GM04504 (cell line): ENCODE measurements at places on chromosomes 12 and 14.

DNA sequence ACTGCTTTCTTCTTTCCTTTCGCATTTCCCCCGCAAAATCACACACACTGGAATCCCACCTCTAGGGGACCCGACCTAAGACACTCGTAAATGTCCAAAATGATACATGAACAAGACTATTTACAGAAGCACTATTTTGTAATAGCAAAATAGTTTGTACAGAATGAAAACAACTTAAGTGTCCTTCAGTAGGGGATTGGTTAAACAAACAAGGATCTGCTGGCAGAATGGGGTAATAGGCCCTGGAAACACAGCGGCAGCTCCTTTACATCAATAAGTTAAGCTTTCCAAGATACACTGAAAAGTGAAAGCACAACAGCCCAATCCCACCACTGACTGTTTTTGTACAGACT, 48.8 kb downstream of the LTBP2 start:
- DNase-seq = no peak

DNA sequence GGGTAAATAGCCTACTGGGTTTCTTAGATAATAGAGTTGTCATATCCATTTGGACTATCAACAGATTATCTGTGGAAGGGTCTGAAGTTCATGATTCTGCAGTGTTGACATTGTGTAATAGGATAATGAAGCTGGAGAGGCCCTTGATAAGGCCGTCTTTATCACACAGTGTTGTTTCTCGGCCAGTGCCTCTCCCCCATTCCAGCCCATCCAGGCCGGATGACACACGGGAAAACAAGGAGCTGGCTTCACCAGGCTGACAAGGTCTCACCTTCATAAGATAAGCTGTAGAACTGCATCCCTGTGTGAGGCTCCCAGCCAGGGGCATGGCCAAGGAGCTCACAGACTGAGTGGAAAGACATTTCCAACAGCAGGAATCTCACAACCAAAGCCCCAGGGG, 8.7 kb upstream of the EML1 start:
- DNase-seq = no peak

DNA sequence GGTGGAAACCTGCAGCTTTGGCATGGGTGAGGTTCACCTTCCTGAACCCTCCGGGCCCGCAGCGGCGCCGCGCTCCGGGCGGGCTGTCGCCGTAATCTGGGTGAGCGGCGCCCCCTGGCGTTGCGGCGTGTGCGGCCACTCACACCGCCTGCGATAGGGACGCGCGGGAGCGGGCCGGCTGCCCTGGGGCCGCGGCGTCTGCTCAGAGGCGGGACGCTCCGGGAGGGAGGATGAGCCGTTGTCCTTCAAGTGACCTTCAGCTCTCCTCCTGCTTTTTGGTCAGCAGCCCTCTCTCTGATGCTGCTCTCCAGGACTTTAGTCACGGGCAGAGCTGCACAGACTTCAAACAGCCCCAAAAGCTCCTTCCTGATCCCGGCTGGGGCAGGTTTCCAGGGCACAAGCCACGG, 211.7 kb upstream of the FKBP4 start:
- DNase-seq = peak; percentile 22

GRCh38 chr12:111759991-111760390, 6.7 kb upstream of the ALDH2 start:
- no peak for DNase-seq

DNA sequence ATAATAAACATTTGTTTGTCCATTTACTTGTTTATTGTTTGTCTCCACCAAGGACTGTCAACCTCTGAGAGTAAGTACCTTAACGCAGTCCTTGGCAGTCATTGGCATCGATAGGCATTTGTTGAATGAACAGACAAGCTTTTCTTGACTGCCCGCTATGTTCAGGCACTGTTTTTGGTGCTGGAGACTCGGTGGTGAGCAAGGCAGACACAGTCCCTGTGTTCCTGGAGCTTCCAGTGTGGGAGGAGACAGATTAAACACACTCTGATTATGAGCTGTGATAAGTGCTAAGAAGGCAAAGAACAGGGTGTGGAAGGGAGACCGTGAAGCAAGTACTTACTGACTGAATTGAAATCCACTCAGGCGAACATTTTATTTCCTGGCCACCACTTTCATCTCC, 1.2 kb downstream of the ATP6V0A2 start:
- DNase-seq = no peak

DNA sequence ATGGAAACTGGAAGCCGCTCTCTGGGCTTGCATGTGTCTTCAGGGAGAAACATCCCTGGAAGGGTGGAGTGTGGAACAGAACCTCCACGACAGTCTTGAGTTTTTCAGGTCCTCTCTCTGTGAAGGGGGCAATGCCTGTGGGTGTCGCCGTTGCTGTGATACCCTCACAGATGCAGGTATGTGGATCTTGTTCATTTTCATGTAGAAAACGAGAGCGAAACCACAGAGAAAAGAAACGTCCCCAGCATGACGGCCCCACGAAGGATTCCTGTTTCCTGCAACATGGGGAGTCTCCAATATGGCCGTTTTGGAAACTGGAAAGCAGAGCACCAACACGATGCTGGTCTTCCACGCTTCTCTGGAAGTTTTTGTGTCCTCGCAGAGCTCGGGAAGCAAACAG, 187.9 kb downstream of the ALG10 start:
- DNase-seq = no peak

GRCh38 chr12:88628856-88629509, 48.7 kb upstream of the KITLG start:
- no peak for DNase-seq

- DNase-seq = no peak
Measured at GRCh38 chr14:105848570-105848969, 322.2 kb downstream of the TMEM121 start.

- DNase-seq = no peak
Measured at GRCh38 chr14:106248321-106249192, 722.2 kb downstream of the TMEM121 start.

- DNase-seq = no peak
Measured at GRCh38 chr14:25929881-25930615, 667.8 kb downstream of the NOVA1 start.

DNA sequence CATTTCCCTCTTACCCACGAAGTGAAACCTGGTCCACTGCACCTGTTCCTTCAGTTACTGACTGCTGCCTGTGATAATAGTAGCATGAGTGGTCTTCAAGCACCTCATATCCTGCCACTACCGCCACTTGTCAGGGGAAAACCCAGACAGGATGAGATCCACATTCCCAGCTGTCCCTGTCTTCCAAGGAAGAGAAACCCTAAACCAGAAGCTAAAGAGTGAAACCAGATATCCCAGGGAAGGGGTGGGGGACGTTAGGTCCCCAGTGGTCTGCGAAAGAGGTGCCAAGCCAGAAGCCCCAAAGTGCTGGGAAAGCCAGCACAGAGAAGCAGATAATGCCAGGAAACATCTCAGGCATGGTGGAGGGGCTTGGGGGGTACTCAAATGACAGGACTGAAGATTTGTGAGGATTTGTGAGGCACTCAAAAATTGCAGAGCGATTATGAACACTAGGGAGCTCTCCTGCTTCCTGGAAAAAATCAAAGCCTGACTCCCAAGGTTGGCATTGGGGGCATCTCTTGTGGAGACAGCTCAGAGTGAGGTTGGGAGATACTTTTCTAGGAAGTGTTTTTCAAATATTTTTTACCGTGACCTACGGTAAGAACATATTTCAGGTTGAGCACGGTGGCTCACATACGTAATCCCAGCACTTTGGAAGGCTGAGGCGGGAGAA, 77.9 kb downstream of the TMEM30B start:
- no peak for DNase-seq

DNA sequence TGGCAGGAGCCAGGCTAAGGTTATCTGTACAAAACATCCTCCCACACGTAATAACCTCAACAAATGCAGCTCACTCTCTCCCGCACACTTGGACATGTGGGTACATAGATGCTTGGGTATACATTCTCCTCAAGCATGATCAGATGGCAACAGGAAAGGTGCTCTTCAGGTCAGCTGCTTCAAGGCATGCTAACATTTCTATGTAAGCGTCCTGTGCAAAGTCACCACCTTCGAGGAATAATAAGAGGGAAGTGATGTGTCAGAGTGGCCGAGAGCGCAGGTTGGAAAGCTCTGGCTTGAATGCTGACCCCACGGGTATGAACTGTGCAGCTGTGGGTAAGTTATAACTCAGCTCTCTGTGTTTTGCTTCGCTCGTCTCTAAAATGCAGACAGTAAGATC, 24.2 kb upstream of the SLC6A12 start:
- no peak for DNase-seq

GRCh38 chr12:54139019-54139418, 49.8 kb downstream of the SMUG1 start:
- peak; percentile 22 for DNase-seq

DNA sequence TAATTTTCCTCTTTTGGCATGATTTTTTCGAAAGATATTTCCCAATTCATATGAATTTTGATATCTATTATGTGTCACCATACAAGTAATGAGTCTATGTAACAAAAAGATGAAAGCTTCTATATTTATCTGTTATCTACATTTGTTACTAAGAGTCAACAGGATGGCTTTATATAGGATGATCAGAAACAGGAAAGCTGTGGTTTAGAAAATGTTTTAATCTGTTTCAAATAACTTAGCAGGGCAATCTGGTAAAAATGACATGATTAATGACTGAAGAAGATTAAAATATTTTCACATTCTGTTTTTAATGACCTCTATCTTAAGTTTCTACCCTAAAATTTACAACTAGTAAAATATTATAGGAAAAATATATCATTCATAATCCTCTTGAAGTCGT, 105.8 kb downstream of the MSRB3 start:
- DNase-seq = no peak

DNA sequence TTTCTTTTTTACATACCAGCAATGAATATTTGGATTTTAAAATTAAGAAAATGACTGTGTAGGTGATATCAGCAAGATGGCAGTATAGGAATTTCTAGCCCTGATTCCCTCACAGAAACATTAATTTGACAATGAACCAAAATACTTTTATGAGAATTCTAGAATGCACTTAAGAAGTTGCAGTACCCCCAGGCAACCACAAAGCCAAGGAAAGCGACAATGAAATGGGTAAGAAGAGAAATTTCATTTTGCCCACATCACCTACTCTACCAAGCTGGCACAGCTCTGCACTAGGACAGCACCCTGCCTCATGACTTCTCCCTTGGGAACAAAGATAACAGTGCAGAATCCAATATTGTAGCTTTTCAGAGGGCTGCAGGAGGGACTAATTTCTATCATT, 6.6 kb downstream of the OR9K2 start:
- no peak for DNase-seq

DNA sequence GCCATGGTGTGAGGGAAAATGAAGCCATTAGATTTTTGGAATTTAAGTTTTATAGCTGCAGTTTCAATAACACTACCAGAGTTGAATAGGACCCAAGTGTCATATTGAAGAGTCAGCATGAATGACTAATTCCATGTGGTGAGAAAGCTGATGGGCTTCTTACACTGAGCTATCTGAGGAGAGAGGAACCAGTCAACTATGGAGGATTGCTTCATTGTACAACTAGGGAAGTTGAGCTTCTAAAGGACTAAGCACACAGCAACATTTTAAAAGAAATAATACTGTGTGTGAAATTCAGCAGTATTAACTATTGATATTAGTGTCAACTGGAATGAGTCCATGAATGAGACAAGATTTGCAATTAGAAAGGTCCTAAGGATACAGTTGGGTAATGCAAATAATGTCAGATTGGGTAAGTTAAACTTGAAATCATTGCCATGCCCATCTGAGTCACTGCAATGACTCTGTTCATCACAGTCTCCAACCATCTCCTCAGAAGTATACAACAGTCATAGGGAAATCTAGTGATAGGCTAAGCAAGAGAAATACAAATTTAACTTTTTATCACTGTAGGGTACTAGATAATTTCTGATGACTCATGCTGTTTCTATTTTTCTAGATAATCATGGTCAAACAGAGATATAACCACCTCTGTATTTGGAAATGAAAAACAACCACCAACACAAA, 394.2 kb downstream of the FSCB start:
- no peak for DNase-seq

- no peak for DNase-seq
Measured at GRCh38 chr12:109736552-109737108, 23.0 kb downstream of the FAM222A start.

DNA sequence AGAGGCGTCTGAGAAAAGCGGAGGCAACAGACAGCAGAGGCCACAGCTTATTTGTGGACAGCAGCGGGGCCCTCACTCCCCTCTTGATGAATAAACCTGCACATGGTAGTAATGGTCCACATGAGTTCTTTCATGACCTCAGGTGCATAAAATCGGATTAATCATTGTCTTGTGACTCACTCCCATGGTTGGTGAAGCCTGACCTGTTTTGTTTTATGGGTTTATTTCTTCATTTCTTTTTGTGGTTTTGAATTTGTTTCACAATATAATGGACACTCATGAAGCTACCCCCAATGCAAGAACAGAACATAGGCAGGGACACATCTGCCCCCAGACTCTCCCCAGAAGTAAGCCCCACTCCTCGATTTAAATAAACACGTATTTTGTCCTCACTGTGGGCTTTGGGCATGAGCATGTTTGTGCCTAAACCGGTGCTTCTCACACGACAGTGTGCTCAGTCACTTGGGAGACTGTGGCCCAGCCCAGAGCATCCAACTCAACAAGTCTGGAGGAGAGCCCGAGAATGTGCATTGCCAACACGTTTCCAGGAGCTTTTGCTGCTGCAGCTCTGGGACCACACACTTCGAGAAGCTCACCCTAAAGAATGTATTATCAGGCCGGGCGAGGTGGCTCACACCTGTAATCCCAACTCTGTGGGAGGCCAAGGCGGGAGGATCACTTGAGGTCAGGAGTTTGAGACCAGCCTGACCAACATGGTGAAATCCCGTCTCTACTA, 116.1 kb downstream of the SCARB1 start:
- peak; percentile 90 for DNase-seq

DNA sequence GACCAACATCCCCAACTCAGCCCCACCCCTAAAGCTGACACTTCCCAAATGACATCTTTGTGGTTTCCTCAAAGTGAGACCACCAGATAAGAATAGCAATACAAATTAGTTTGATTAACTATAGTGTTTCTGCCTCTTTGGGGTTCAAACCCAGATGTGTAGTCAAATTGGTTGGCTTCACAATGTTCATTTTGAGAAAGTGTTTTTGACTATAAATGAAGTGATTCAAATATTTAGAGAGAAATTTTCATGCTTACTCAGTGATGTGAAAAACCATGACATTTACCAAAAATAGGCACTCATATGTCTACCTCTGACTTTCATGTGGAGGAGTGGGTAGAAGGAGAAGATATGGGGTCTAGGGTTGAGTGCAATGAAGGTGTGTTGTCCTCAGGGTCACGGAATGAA, 218.4 kb downstream of the BCAT1 start:
- DNase-seq = no peak

DNA sequence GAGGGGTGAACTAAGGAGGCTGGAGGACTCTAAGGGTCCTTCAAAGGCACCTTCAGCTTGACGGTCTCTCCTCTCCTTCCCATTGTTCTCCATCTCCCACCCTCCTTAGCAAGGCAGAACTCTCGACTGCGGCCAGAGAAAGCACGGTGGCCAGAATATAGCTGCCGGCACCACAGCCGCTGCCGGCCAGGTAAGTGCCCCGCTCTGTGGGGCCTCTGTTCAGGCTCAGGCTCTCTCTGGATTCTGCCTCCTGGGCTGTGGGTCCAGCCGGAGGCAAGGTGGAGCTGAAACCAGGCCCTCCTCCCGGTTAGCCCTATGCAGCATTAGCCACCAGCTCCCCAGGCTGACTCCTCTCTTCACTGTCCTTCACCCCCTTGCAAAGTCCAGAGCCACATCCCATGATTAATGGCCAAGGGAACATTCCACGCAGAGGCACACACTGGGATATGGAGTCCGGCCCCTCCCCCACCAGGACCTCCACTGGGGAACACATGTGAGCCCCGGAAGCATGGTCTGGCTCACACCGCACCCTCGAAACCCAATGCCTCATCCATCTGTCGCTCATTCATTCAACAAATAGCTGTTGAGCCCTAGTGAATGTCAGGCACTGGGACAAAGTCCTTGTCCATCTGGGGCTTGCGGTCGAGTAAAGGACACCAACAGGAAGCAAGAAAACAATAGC, 25.2 kb downstream of the LTBP2 start:
- DNase-seq = no peak
